HCT116 (cell line): ENCODE measurements at places on chromosomes 2 and 18. TPM values are rescaled to one million over a fixed set of nuclear protein-coding genes. Genes with fewer than 3 reads are reported as not detected.

Gene RFTN2
- not detected for total RNA-seq

Gene SH3BP4
- 32.9 TPM for total RNA-seq

Gene NT5DC4
- total RNA-seq, result 0.22 TPM

Gene C2orf74
- not detected for total RNA-seq

Gene GMCL1
- total RNA-seq, result 16.7 TPM

Gene MPV17
- 55.4 TPM for total RNA-seq

Gene G6PC2
- total RNA-seq, result not detected

Gene SERPINB3
- not detected for total RNA-seq

DNA sequence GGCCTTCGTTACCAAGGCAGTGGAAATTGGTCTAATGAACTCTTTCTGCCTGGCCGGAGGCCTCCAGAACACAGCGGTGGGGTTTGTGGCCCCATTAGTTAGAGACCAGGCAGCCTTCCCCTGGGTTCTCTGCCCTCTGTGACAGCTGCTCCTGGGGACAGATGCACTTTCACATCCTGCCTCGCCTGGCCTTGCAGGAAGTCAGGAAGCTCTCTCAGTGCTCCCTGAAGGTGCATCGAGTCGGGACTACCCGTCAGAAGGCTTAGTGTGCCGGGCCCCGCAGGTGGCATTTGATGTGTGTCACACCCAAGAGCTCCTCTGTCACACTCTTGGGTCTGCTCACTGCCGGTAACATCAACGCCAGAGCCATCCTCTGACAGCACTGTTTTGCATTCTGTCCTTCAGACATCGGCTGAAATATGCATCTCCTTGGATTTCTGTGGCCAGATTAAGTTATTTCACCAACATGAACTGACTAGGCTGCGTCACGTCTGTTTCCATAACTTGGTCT lies 158.3 kb downstream of the LDLRAD4 start:
- no peaks in the 10 kb centered on the region for H3K27me3 ChIP-seq
- H3K27ac ChIP-seq, result no peak overlapping the region
- H3K4me3 ChIP-seq, result no peak overlapping the region
- DNase-seq, result no peak
- H3K4me1 ChIP-seq, result peaks cover 20% of the 10 kb centered on the region

DNA sequence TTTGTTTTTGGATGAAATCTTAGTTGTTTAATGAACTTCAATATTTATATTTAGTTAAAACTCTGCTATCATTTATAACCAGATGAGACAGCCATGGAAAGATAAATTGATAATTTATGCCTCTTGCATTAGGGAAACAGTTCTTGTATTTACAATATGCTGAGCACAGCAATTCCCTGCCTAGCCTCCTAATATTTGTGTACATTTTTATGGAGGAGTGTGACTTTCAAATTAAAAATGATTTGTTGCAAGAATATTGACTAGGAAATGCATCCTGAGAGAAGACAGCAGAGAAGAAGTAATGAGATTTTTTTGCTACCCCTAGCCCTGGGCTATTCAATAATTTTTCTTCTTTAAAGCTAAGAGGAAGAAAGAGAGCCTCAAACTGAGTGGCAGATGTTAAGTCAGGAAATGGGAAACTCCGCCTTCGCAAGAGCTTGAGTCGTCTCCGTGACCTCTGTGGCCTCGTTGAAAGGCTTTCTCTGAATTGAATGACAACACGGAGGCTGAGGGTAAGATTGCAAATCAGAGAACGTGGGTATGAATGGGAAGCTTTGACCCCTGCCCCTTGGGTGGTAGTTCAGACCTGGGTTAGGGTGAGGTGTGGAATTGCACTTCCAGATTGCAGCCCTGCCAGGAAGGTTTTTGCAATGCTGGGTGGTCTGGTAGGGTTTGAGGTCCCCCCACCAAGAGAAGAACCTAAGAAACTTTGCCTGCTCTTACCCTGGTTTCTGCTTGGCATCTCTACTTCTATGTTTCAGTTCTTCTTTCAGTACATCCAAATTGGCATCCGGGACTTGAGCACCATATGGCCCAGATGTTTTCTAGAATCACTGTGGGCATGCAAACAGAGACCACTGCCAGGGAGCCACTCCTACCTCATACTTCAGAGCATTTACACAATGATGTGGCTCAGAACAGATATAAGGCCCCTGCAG lies 210.3 kb upstream of the RBMS1 start:
- no peaks in the 10 kb centered on the region for H3K36me3 ChIP-seq
- H3K27ac ChIP-seq, result no peak overlapping the region
- no peak for DNase-seq
- no peak overlapping the region for H3K4me3 ChIP-seq
- H3K4me1 ChIP-seq, result no peaks in the 10 kb centered on the region

DNA sequence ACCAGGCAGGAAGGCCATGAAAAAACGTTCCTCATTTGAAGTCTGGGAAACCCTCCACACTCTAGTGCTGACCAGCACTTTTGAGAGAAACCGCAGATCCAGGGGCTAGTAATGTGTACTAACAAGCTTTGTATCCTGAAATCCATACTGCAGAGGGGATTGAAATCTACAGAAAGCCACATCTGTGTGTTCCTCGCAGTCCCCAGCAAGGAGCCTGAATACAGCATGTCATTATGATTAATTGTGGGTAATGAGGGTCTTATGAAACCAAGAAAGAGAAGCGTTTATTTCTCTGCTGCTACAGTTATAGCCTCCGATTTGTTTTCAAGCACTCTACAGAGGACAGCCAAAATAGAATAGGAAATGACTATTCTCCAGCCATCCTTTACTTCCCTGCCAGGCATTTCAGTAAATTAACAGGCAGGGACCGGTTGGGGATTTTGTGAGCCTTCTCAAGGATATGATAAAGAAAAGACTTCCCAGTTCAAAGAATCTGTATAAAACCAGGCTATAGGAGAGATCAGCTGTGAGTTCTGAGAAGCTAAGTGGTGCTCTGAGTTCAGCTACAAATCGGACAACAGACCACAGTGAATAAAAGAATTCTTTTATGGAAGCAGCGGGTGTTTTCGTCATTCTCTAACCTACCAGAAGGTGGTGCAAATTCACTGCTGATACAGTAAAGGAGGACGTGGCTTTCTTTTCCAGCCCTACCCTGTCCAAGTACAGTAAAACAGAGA lies 133.4 kb downstream of the INSIG2 start:
- no peaks in the 10 kb centered on the region for H3K27me3 ChIP-seq
- peak; percentile 53 for DNase-seq
- no peaks in the 10 kb centered on the region for H3K4me1 ChIP-seq
- no peaks in the 10 kb centered on the region for H3K36me3 ChIP-seq
- H3K4me3 ChIP-seq, result no peak overlapping the region
- no peak overlapping the region for H3K27ac ChIP-seq

DNA sequence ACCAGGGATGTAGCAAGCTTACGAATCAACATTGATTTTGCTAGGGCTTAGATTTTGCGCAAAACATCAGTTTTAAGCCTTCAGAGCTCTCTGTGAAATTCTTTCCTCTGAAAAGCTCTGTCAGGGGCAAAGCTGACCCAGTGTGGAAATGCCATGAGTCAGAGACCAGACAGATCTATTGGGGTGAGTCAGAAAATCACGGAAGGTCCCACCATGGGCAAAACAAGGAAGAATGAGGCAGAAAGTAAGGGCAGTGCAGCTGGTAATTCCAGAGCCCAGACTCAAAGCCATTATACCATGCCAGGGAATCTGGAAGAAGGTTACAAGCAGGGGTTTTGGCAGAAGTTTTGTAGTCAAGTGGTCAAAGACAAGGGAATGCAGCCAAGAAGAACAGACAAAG lies 256.6 kb upstream of the CTAGE1 start:
- DNase-seq, result peak; percentile 7
- H3K36me3 ChIP-seq, result no peaks in the 10 kb centered on the region
- no peak overlapping the region for H3K4me3 ChIP-seq

GRCh38 chr2:161116509-161116908 lies 43.7 kb upstream of the TANK start:
- no peak overlapping the region for H3K4me3 ChIP-seq
- no peak for DNase-seq
- H3K36me3 ChIP-seq, result no peaks in the 10 kb centered on the region
- H3K27ac ChIP-seq, result no peak overlapping the region
- no peaks in the 10 kb centered on the region for H3K27me3 ChIP-seq
- H3K4me1 ChIP-seq, result peaks cover 10% of the 10 kb centered on the region

DNA sequence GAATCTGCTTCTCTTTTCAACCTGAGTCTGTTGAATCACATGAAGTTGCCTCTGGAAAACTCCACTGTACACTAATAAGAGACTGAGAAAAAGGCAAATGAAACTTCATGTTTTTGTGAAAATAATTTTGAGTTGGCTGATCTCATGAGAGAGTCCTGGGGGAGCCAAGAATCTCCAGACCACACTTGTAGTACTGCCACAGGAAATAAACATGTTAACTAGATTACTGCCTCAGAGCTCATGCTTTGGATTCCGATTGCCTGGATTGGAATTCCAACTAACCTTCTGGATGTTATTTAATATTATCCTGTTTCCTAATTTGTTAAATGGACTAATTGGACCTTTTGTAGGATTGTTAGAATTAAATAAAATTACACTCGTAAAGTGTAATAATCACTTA lies 25.2 kb downstream of the NUP35 start:
- no peaks in the 10 kb centered on the region for H3K4me1 ChIP-seq
- no peak for DNase-seq
- no peak overlapping the region for H3K27ac ChIP-seq

GRCh38 chr2:215970425-215970824 lies 42.9 kb downstream of the MREG start:
- H3K27me3 ChIP-seq, result no peaks in the 10 kb centered on the region
- H3K27ac ChIP-seq, result no peak overlapping the region
- H3K36me3 ChIP-seq, result no peaks in the 10 kb centered on the region
- DNase-seq, result no peak
- no peak overlapping the region for H3K4me3 ChIP-seq

GRCh38 chr2:196160101-196160500 lies 11.3 kb downstream of the STK17B start:
- peak; percentile 57 for DNase-seq
- peaks cover 4% of the 10 kb centered on the region; the same call in 1 of the 2 replicates for H3K36me3 ChIP-seq
- no peak overlapping the region for H3K4me3 ChIP-seq
- H3K27ac ChIP-seq, result no peak overlapping the region
- H3K4me1 ChIP-seq, result peaks cover 7% of the 10 kb centered on the region; the same call in 1 of the 2 replicates
- H3K27me3 ChIP-seq, result no peaks in the 10 kb centered on the region

DNA sequence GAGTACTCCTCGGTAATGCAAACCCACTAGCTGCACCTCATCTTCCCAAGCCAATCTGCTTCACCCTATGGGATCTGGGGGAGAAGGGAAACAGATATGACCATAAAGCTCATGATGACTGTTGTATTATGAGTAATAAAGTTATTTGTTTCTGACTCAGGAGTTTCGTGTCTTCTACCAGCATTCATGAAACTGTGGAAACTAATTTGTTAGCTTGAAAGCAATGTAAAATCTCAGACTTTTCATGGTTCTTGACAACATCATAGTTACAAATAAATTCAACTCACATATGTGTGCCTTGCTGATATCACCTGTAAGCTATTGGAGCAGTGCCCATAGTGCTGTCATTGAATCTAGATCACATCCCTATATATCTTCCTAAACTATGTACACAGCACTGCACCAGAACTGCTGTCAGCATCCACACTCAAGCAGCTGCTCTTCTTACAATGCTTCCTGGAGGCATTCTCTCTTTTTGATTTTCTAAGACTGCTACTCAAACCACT lies 135.6 kb upstream of the KYNU start:
- H3K4me1 ChIP-seq, result no peaks in the 10 kb centered on the region
- H3K27me3 ChIP-seq, result no peaks in the 10 kb centered on the region
- no peak overlapping the region for H3K4me3 ChIP-seq

GRCh38 chr2:223545830-223546229 lies 56.3 kb downstream of the SCG2 start:
- H3K27ac ChIP-seq, result peak overlapping the region; percentile 98
- DNase-seq, result no peak
- no peaks in the 10 kb centered on the region for H3K36me3 ChIP-seq

GRCh38 chr2:98484121-98484557 lies 39.5 kb downstream of the INPP4A start:
- H3K36me3 ChIP-seq, result no peaks in the 10 kb centered on the region
- H3K4me1 ChIP-seq, result peaks cover 15% of the 10 kb centered on the region; the same call in 1 of the 2 replicates
- DNase-seq, result no peak
- no peaks in the 10 kb centered on the region for H3K27me3 ChIP-seq
- H3K4me3 ChIP-seq, result no peak overlapping the region

- peak; percentile 1 for DNase-seq
- no peak overlapping the region for H3K4me3 ChIP-seq
- H3K36me3 ChIP-seq, result no peaks in the 10 kb centered on the region
- no peaks in the 10 kb centered on the region; the same call in 1 of the 2 replicates for H3K4me1 ChIP-seq
- no peaks in the 10 kb centered on the region for H3K27me3 ChIP-seq
Observed at GRCh38 chr2:158060835-158061435, 40.7 kb upstream of the UPP2 start.

GRCh38 chr2:19753818-19754217 lies 148.0 kb downstream of the TTC32 start:
- no peak overlapping the region for H3K27ac ChIP-seq
- H3K27me3 ChIP-seq, result peaks cover 5% of the 10 kb centered on the region; the same call in 1 of the 2 replicates
- no peak overlapping the region for H3K4me3 ChIP-seq
- H3K4me1 ChIP-seq, result 0 out of 2 replicates have a peak, but pooled peaks cover 5% of the 10 kb centered on the region
- no peaks in the 10 kb centered on the region for H3K36me3 ChIP-seq

- no peaks in the 10 kb centered on the region for H3K4me1 ChIP-seq
- H3K36me3 ChIP-seq, result no peaks in the 10 kb centered on the region
- no peak overlapping the region for H3K27ac ChIP-seq
- DNase-seq, result no peak
- H3K27me3 ChIP-seq, result 0 out of 2 replicates have a peak, but pooled peaks cover 3% of the 10 kb centered on the region
Observed at GRCh38 chr2:239612133-239612532, 211.3 kb upstream of the HDAC4 start.

DNA sequence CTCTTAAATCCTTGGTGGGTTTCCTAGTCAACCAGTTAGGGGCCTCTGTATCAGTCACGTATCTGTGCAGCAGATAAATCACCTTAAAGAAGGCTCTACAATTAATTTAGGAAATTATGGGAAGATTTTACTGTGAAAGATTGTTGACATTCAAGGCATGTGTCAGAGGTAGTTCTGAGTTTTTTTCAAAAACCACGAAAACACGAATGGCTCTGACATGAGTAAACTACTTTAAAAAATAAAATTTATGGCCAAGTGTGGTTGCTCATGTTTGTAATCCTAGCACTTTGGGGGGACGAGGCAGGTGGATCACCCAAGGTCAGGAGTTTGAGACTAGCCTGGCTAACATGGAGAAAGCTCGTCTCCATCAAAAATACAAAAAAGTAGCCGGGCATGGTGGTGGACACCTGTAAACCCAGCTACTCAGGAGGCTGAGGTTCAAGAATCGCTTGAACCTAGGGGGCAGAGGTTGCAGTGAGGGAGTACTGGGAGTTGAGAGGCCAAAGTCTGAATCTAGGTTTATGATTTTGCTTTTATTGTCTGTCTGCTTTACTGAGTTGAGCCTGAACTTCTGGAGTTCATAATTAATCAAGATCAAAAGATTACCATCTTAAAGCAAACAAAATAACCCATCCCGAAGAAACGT lies 77.1 kb downstream of the SPRED2 start:
- H3K27me3 ChIP-seq, result no peaks in the 10 kb centered on the region
- DNase-seq, result no peak
- H3K4me3 ChIP-seq, result no peak overlapping the region
- H3K27ac ChIP-seq, result no peak overlapping the region
- H3K4me1 ChIP-seq, result peaks cover 54% of the 10 kb centered on the region

DNA sequence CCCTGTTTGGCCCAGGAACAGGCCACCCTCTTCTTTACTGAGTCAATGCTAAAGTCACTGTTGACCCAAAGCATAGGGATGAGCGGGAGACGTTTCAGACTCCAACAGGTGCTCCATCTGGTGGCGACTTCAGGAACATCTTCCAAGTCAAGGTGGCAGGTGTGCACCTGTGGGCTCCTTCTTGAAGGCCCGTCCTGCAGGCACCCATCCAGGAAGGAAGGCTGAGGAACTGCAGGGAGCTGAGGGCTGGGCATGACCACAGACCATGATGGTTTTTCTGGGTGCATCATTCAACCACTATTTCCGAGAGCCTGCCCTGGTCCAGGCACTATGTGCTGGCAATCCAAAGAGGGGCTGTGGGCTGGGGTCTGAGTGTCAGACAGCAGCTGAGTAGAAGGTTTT lies 142.8 kb downstream of the NDUFA10 start:
- H3K36me3 ChIP-seq, result no peaks in the 10 kb centered on the region
- no peak overlapping the region for H3K27ac ChIP-seq
- no peaks in the 10 kb centered on the region for H3K27me3 ChIP-seq
